Gastroesophageal sphincter (tissue), 4 donors: ENCODE measurements at places on chromosomes 2 and 18.

- ATAC-seq = no peak
Observed at GRCh38 chr2:127355407-127356008, 32.3 kb downstream of the MAP3K2 start.

GRCh38 chr2:140063356-140063755 lies 1283.2 kb upstream of the NXPH2 start:
- no peak for ATAC-seq

- no peak for ATAC-seq
Observed at GRCh38 chr2:160613466-160614153, 120.0 kb upstream of the RBMS1 start.

DNA sequence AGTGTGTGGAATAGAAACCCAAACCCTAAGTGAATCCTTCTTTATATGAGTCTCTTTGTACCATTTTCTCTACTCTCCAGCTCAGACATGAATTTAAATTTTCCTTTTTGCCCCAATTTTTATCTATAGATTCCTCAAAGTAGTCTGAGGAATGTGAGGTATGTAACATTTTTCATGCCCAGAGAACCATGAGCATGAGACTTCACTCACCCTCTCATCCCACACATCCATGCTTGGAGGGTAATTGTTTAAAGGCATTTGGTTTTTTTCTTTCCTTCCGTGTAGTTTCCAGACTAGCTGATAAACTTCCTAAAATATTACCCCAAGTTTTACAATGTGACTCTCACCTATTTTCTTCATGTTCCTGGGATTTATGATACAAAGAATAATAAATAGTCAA lies 2056.8 kb upstream of the CELF4 start:
- no peak for ATAC-seq

DNA sequence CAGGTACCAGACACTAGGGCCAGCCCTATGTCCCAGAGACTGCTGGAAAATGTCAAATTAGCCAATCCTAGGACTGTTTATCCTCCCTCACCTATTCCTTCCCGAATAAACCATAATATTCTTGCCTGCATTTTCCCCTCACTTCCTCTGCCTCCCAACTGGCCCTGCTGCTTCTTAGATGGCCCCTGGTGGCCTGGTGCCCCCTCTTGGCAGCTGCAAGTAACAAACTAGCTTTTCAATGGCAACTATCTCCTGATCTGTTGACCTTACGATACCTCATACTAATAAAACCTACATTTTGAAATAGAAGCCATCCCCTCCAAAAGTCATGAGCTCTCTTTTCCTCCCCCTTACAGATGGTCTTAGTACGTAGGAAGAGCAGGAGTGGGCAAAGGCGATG lies 132.0 kb downstream of the ALPK2 start:
- ATAC-seq = no peak

- no peak for ATAC-seq
Observed at GRCh38 chr2:1907849-1908533, 163.7 kb upstream of the PXDN start.

GRCh38 chr2:25168256-25169072 lies at the start of gene POMC:
TSS of gene POMC (minus strand) at chr2:25168580. CDS start at chr2:25164772, 3,808 bp downstream.
- ATAC-seq = peak; percentile 46
